ENCODE measurements at places on chromosomes 12 and 14.
A peak's percentile ranks its signal among the peaks of the same experiment; 100 is the strongest.

DNA sequence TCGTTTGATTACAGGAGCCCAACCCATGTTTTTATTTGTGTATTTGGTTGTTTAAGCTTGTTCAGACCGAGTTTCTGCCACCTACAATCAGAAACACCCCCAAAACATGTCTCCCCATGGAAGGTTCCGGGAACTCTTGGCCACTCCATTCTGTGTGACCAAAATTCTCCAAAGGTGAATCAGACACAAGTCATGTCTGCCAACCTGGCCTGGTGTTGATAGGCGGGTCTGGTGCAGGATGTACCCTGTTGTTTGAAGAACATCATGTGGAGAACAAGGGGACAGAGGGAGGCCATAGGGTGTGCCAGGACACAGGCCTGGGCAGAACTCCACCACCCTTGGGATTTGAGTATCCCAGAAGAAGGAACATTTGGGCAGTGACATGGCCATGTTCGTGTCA, 147.1 kb upstream of the MYL2 start:
- no peak for DNase-seq

DNA sequence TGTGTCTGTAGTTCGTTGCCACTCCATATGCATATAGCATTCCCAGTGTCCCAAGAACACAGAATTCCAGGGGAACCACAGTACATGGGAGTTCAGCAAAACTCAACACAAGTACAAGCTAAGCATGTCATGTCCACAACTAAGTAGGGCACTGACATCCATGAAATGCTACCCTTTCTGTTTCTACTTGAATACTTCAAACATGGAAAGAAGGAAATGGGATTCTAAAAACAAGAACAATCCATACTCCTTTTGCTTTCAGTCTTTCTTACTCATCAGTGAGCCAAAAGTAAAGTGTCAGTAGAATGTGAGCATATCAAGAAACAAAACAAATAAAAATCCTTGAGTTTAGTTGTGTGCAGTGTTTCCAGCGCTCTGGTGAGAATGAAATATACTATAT, 36.0 kb upstream of the COCH start:
- no peak for DNase-seq

GRCh38 chr12:9604287-9604686, 3.4 kb downstream of the KLRB1 start:
- no peak for DNase-seq

DNA sequence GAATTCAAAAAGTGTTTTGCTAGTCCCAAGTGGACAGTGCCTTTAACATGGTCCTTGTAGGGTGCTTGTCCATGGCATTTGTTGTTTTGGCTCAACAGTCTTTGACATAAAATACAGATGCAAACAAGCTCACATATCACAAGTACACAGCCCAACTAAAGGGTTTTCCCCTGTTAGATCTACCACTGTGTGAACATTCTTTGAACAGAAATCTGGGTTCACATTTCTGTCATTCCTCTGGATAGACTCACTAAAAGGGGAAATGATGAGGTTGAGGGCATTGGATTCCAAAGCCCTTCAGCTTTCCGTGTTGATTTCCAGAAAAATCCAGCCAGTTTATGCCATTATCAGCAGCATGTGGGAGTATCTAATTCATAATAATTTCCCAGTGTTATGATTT, 54.1 kb downstream of the EP400 start:
- DNase-seq = no peak

DNA sequence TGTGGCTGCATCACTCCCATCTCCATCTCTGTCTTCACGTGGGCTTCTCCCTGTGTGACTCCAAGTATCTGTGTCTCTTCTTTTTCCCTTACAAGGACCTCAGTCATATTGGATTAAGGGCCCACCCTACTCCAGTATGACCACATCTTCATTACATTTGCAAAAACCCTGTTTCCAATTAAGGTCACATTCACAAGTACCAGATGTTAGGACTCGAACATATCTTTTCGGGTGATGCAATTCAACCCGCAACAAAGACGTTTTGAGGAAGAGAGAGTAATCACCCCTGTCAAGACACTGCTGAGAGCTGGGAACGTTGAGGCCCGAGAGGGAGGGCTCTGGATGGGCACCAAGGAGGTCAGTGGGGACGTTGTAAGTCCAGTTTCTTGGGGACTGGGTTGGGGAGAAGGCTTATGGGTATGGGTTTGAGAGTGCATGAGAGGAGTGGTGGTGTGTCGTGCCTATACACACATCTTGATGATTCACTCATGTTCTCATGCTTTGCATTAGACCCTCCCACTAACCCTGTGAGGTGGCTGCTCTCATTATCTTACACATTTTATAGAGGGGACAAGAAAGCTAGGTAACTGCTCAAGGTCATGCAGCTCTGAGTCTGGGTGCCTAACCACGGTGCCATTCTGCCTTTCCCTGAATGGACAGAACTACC, 12.1 kb upstream of the IFI27 start:
- DNase-seq = no peak

DNA sequence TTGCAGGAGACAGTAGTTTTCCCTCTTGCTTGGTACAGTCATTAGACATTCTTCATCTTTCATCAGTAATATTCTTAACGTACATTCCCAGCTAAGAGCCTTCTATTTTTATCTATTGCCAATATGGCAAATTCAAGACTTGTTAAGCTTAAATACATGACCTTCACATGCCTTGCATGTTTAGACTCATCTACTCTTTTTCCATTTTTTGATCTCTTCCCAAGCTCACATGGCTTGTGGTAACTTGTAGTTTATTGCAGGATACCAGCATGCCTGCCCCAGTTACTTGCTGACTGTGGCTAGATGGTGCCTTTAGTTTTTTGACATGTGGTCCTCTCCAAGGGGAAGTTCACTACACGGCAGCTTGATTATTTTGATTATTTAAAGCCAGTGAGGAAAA, 729.0 kb downstream of the SLC6A15 start:
- DNase-seq = no peak

DNA sequence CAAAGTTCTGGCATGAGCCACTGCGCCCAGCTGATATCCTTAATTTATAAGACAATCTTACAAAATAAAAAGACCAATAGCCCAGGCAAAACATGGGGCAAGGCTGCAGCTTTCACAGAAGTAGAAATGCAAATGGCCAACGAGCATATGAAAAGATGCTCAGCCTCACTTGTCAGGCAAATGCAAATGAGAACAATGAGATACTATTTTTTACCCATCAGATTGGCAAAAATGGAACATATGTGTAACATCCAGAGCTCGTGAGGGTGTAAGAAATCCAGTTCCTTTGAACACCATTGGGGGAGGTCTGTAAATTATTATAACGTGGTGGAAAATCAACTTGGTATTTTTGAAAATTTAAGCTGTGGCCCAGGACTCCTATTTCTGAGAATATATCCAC, 14.6 kb downstream of the MAP1LC3B2 start:
- no peak for DNase-seq

- peak; percentile 37 for DNase-seq
Measured at GRCh38 chr14:50109342-50109741, 7.0 kb downstream of the VCPKMT start.

DNA sequence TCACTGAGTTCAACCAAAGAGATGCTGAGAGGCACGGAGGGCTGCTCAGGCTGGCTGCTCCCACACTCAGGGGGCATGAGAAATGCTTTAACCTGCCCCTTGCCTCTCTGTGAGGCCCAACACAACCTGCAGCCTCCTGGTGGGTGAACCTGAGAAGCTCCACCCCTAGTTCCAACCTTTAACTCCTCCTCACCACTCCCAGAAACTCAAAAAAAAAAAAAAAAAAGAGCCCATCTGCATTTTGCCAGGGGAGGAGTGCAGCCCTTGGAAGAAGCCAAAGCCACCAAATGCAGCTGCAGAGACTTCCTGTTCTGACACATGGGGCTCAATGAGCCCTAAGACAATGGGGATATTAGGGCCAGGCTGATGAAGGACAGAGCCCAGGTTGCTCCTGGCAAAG, 8.9 kb downstream of the KRT4 start:
- no peak for DNase-seq

- DNase-seq = no peak
Measured at GRCh38 chr14:30698463-30698862, 76.3 kb downstream of the SCFD1 start.

- DNase-seq = no peak
Measured at GRCh38 chr12:22740656-22741355, 115.8 kb downstream of the ETNK1 start.

DNA sequence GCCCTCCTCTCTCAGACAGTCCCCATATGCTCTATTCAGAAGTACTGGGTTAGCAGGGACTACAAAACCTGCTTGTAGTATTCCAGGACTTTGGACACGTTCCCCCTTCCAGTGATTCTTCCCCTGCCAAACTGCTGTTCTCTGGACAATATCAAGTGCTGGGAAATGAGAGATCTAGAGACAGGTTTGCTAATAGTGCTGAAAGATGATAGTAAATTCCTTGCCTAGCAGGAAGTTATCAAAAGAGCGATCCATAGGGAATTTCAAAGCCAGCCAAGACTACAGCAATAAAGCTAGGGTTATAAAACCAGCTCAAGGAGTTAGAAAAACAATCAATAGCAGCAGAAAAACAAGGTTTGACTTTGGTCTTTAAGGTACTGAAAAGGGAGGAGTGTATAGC, 15.2 kb downstream of the SLC7A8 start:
- no peak for DNase-seq

- no peak for DNase-seq
Measured at GRCh38 chr14:84084056-84084630, 1445.8 kb upstream of the FLRT2 start.

GRCh38 chr14:105488781-105489541, 2.1 kb upstream of the TEDC1 start:
- DNase-seq = no peak

DNA sequence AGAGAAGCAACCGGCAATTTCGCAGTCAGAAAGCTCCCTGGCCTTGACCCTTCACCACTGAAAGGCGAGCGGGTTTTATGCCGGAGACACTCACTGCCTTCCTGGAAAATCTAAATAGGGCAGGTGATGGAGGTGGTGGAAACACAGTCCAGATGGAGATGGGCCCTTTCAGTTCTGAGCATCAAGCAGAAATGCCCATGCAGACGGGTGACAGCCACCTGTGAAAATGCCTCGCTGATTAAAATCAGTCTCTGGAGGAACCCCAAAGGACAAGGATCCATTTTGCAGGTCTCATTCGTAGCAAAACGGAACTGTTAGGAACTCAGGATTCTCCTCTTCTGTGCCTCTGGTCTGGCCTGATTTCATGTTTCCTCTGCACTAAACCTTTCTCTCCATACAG, 74.2 kb downstream of the FZD10 start:
- no peak for DNase-seq

DNA sequence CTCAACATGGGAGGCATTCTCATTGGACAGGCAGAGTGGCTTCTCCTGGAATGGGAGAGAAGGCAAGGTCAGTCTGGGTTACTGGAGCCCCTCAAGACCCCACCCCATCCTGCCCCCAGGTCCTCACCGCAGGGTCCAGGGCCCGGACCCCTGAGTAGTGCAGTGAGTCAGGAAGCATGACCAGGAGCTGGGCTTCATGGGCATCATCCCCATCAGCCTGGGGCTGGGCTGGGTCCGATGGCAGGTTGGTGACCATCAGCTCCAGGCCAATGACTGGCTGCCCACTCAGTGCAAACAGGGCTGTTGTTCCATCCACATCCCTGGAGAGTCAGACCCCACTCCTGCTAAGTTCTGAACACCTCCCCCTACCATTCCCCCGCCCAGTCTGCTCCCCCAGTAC, 13.1 kb downstream of the ITGA7 start:
- no peak for DNase-seq

DNA sequence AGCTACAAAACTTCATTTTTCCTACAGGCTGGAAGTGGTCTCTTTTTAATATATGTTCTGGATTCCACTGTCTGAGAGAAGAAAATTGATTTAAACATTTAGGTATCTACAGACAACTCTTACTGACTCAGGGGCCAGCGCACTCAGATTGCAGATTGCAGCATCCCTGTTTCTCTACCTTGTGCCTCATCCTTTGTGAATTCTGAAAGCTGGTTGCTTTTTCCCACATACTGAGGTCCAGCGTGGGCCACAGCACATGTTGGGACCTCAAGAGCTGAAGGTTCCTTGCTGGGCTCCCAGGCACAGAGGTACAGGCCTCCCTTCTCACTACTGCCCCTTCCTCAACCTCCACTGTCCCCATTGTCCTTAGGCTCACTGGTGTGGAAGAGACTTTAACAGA, 101.7 kb upstream of the CCDC175 start:
- no peak for DNase-seq

GRCh38 chr12:110819646-110820045, 27.1 kb upstream of the CCDC63 start:
- DNase-seq = no peak

DNA sequence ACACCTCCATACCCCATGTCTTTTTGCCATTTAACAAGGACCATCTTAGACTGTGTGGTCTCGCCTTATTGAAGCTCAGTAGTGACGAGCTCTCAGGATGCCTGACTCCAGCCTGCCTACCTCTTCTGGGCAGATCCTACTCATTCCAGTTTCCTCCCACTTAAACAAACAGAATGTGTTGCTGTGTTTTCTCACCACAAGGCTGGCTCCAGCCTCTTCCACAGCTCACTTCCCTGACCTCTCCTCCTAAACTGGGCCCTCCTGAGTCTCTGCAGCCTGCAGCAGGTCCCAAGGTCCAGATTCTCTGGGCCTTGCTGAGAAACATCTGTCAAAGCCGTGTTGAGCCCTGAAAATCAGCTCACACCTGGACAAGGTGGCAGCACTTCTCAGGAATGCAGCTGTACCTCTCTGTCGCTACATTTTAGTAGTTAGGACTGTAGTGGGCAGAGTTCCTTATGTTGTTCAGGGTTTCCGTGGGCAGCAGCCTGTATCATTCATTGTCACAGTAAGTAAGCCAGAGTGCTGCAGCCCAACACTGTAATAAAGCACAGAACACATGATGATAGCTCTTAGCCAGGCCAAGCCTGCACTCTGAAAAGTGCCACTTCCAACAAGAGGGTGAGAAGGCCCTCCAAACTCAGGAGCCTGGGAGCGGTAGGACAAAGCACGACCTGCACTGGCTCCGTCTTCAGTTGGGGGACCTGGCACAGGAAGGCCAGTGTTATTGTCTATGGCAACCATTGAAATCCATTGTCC, 68.5 kb downstream of the NKX2-1 start:
- DNase-seq = no peak

- DNase-seq = no peak
Measured at GRCh38 chr12:10491766-10492165, 13.9 kb upstream of the EIF2S3B start.

All from kidney capillary endothelial cell (primary cell).